ENCODE measurements at places on chromosomes 13 and 19. TPM values are rescaled to one million over a fixed set of nuclear protein-coding genes. Genes with fewer than 3 reads are reported as not detected.
A peak's percentile ranks its signal among the peaks of the same experiment; 100 is the strongest.

- DNase-seq = no peak
Measured at GRCh38 chr13:113936166-113936965, 37.5 kb downstream of the C13orf46 start.

- no peak for DNase-seq
Measured at GRCh38 chr13:32175307-32175706, 139.9 kb downstream of the ZAR1L start.

DNA sequence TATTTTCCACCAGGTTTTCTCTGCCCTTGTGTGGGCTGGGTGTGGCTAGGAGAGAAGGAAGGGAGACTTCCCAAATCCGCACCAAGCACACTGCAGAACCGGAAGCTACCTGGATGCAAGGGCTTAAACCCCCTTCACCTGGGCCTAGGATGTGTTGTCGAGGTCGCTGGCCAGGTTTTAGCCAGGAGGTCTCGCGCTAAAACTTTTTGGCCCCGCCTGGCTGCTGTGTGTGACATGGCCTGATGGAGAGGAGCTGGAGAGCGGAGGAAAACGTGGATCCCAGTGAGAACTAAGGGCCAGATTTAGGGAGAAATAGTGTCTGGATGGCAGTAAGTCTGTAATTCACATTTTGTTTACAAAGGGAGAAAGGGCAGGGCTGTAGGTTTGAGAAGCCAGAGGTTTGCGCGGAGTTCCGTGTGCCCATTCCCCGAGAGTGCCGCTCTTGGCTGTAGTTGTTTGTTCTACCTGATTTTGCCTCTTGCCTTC lies 3.1 kb upstream of the TSHZ3 start:
- no peak for DNase-seq

DNA sequence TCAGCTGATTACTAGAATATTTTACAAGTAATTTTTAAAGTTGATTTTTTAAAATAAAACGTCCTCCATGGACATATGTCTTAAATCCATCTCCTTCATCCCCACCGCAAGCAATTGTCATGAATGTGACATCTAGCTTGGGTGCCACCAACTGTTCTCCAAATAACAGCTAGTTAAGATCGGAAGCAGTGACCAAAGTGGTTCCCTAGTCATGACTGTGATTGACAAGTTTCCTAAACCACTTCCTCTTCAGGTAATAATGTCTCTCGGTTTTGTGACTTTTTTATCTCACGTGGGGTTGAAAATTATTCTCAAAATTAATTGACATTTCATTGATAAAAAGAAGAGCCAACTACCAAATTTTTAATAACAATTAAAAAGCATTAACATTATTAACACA lies 135.3 kb upstream of the MIR17HG start:
- DNase-seq = no peak

GRCh38 chr19:49809160-49809940 lies 3.7 kb downstream of the FUZ start:
- DNase-seq = no peak

DNA sequence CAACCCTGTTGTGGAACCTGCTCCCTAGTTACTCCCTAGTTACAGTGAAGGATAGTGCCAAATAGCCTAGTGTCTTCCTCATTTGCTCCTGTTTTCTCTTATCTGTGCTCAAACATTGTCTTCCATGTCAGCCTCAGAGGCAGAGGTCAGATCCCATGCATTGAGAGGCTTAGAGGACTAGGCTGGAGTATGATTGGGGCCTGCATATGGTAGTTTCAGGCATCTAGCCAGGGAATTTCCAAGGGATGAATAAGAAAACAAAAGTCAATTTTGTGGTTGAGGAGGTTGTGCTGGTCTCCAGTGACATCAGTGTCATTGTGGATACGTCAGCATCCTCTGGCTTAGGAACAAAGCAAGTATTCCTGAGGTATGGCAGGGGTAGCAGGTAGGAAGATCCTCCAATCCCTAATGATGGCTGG lies 9.4 kb downstream of the ZNF546 start:
- peak; percentile 95 for DNase-seq

DNA sequence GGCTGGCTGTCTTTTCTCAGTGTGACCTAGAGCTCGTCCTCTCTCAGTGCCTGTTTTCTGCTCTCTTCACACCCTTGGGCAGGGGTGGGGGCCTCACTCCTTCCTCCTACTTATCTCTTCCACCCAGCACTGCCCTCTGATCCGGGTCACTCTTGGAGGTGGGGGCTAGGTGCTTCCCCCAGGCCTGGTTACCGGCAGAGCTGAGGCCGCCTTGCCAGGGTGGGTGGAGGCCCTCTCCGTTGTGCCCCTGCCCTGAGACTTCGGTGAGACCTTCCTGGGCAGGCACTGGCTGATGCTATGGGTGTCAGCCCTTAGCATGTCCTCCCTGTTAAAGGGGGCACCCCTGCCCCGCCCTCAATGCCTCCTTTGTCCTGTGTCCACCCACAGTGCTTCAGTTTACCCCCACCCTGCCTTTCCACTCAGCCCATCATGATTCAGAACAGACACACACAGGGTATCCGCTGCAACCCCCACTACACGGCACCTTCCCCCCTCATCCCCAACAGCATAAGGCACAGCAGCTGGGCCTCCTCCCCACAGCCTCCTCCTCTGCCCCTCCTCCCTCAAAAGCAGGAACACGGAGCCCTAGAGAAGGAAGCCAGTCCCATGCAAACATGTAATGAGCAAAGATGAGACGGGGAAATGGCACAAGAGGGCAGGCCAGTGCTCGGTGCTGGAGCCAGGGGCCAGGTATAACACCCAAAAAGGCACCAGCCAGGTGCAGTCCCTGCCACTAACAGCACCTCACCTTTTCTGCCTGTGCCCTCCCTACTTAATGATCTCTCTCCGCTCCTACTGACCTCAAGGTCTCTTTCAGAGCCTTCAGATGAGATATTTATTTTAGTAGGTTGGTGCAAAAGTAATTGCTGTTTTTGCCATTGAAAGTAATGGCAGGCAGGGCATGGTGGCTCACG lies 9.8 kb downstream of the ZGLP1 start:
- DNase-seq = no peak

DNA sequence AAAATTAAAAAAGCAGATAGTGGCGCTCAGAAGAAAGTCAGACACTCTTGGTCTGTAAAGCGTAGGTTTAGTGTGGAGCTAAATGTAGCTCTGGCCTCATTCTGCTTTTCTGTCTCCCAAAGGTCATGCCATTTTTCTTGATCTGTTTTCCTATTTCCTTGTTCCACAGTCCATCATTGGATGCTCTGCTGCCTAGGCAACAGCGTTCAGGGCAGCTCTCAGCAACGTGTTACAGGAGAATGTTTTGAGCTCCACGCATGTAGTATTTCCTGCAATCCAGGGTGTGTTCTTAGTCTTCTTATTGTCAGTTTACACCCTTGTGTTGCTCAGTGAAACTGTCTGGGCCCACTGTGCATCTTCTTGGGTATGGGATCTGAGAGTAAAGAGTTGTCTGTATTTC lies 46.0 kb upstream of the PCDH8 start:
- DNase-seq = no peak

DNA sequence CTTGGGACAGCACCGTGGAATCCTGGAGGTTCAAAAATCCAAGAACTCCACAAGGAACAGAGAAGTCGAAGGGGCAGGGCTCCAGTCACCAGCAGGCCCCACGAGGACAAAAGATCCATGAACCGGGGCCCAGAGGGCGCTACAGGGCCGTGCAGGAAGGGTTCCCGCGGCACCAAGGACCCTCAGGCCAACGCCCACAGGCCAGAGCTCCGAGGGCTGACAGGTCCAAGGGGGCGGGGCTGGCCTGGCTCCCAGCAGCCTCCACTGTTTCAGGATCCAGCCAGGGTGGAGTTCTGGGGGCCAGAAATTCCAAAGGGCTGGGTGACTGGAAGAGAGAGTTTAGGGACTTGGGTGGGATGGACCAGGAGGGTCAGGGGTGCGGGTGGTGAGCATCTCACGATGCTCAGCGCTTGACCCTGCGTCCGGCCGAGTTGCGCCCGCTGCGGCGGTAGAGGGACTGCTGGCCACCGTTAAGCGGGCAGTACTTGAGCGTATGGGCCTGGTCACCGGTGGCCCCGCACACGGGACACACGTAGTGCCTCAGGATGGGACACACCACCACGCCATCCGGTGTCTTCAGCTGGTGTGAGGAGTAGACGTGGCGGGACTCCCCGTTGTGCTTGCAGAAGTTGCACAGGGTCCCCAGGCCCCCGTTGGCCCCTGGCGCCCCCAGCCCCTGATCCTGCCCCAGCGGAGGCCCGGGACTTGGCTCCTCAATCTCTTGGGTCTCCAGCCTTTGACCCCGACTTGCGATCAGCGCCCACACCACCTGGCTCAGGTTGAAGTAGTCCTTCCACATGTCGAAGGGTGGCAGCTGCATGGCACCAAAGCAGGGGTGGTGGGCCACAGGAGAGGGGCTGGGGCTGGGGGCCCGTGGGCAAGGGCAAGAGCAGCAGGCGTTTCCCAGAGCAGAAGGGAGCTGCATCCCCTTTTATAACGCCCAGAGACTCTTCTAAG lies at the start of gene NANOS2:
TSS of gene NANOS2 (minus strand) at position 905 of the 957 bp plus-strand sequence. CDS start at position 820, 85 bp downstream.
- no peak for DNase-seq

- DNase-seq = peak; percentile 47
Measured at GRCh38 chr13:52345048-52345447, 60.9 kb downstream of the THSD1 start.

The BBC3 gene
- total RNA-seq = 1.6 TPM

The KLK7 gene
- total RNA-seq = not detected

The CLC gene
- not detected for total RNA-seq

The CGB3 gene
- not detected for total RNA-seq

The TEX29 gene
- not detected for total RNA-seq

The ZNF497 gene
- 0.56 TPM for total RNA-seq

The NLRP12 gene
- not detected for total RNA-seq
